ENCODE measurements at places on chromosomes 11 and 22.
A peak's percentile ranks its signal among the peaks of the same experiment; 100 is the strongest.

GRCh38 chr11:96331699-96332116 is 11.3 kb downstream of the MAML2 start:
- DNase-seq: no peak

DNA sequence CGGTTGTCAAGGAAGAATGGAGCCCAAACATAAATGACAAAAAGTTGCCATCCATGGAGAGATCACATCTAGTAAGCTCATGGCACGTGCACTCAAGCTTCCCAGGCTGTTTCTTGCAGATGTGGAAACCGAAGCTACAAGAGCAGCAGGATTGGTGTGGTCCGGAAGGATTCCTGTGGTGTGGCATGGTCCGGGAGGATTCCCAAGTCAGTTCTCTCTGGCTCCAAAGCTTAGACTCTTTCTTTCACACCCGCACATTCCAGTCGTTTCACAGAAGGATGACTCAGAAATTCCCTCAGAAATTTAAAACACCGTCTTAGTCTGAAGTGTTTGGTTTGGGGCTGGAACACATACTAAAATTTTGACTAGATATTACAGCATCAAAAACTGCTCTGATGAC is 78.0 kb upstream of the DRD2 start:
- DNase-seq: no peak

- DNase-seq: peak; percentile 34
Measured at GRCh38 chr22:19868773-19869471, 14.2 kb upstream of the GNB1L start.

DNA sequence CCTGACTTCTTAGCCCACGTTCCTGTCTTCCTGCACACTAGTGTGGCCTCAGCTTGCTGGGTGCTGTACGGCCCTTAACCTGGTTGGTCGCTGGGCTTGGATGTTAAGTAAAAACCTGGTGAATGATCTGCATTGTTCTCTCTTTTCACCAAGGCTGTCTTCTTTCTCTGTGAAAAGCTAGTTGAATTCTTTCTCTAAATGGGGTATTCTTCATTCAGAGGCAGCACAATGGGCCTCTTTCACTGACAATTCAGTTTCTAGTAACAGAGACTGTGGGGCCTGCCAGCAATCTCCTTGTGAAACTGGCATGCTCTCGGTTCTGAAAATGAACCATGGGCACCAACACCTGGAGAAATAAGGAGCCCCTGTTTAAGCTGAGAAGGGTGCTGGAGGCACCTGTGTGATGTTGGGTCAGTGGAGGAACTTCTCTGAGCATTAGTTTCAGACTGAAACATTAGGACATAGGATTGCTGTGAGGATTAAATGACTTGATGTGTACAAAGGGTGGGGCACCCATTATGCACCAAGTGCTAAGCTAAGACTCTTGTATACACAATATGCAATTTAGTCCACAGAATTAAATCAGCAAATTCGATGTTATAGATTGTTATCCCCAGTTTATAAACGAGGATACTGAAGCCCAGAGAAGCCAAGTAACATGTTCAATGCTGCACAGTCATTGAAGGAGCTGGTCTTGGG is 33.1 kb upstream of the ELF5 start:
- peak; percentile 77 for DNase-seq

DNA sequence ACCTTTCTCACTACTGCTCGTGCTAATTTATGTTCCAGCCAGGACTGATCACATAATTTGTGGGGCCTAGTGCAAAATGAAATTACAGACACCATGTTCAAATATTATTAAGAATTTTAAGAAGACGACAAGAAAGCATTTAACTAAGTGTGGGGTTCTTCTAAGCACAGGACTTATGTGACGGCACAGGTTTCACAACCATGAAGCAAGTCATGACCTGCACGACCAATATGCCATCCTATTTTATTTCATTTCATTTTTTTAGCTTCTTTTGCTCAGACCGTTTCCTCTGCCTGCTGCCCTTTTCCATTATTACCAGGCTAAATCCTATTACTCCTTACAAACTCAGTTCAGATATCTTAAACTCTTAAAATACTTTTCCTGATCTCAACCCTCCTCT is 462.5 kb downstream of the AASDHPPT start:
- no peak for DNase-seq

GRCh38 chr11:73152086-73152853 is 10.2 kb upstream of the FCHSD2 start:
- DNase-seq: no peak

- no peak for DNase-seq
Measured at GRCh38 chr11:56531856-56532255, 11.2 kb downstream of the OR5M11 start.

DNA sequence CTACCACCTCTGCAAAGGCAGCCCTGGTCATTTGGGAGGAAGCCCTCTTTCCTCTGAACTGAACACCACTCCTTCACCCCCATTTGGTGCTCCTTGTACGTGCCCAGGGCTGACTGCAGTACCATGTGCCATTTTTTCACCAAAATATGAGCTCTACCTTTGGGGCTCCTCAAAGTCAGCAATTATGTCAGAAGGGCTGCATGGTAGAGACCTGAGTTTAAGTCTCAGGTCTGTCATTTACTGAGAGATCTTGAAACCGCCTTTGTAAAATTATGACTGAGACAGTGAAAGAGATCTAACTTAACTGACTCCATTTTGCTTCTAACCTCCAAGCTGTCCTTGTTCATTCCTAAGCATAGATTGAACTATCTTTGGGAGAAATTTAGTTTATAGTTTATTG is 58.0 kb downstream of the THAP12 start:
- DNase-seq: no peak

DNA sequence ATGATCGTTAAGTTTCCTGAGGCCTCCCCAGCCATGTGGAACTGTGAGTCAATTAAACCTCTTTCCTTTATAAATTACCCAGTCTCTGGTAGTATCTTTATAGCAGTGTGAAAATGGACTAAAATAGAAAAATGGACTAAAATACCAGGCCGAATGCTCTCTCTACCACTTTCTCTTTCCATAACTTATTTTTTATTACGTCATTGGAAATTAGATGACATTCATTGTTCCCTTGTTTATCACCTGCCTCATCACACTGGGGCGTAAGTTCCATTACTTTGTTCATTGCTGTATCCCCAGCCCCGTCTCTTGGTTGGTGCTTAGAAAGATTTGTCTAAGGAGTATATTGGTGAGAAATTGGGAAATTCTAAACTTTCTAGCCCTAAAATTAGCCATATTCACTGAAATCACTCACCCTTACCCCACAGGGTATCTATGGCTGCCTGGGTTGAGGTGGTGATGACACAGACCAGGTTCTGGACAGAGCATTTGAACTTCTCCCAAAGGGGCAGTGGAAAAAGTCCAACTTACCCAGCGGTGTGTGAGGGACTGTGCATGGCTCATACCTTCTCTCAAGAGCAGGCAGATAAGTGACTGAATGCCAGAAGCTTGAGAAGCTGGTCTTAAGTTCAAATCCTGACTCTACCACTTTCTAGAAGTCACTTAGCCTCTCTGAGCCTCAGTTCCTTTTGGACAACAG is 50.9 kb upstream of the TP53I11 start:
- DNase-seq: no peak

DNA sequence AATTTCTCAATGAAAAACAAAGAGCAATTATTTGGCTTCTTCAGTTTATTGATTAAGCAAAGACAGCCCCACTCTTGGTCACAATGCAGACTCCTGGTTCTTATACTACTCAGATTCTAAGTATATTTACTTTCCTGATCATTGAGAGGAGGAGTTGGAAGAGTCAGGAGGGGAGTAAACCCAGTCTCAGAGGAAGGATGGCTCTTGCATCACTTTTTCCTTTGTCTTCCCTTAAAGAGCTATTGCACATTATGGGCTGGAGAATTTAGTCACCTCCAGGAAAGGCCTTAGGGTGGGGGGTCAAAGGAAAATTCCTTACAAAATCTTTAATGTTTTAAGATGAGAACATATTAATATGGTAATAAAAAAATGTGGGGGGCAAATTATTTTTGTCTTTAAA is 8.1 kb downstream of the SLC17A6 start:
- no peak for DNase-seq

GRCh38 chr11:62140304-62141110 is 16.7 kb downstream of the INCENP start:
- DNase-seq: no peak

GRCh38 chr11:56910046-56910773 is 78.5 kb upstream of the OR5AK2 start:
- no peak for DNase-seq

DNA sequence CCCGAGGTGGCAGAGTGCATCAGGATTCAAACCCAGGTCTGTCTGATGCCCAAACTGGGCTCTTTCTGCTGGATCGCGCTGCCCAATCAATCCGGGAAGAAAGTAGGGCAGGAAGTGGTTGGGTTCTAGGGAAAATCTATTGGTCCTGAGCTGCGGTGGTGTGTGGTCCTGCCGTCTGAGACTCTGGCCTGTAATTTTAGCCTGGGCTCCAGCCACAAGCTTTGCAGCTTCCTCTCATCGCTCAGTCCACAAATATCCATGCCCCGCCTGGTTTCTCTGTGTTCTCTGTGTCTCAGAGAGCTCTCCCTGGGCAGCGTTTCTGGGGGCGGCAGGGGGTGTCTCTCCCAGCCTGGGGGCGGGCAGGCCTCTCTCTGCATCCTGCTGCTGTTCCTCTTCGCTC is 18.7 kb downstream of the CACNG2 start:
- DNase-seq: no peak

GRCh38 chr11:17394743-17395390 is 6.4 kb upstream of the KCNJ11 start:
- DNase-seq: no peak

Data from midbrain (tissue), 1 donor.